Left renal pelvis (tissue), 4 donors: ENCODE measurements at places on chromosomes 11 and 22.

DNA sequence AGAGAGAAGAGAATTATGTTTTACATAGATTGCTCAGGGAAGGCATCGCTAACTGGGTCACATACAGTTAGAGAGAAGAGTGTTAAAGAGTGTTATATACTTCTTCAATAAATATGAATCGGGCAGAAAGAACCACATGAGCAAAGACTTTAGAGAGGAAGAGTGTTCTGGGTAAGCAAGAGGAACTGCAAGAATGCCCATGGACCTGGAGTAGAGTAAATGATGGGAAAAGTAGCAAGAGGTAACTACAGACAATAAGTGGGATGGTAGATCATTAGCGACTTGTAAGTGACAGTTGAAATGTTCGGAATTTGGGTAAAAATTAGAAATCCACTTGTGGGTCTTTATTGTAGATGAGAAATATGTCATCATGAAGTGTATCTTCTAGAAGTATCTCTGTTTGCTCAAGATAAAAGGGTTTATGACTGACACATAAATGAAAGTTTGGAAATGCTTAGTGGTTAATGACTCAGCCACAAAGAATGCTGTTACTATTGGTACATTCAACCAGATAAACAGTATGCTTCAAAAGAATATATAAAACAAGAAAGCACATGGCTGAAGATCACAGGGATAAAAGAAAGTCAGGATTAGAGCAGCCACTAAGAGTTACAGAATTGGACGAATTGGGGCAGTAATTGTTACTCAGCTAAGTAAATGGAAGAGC, 229.3 kb downstream of the CASP12 start:
- DNase-seq: no peak

GRCh38 chr11:945986-946385, 20.3 kb downstream of the AP2A2 start:
- DNase-seq: no peak

- no peak for DNase-seq
Observed at GRCh38 chr11:26599425-26599824, 27.4 kb upstream of the MUC15 start.

DNA sequence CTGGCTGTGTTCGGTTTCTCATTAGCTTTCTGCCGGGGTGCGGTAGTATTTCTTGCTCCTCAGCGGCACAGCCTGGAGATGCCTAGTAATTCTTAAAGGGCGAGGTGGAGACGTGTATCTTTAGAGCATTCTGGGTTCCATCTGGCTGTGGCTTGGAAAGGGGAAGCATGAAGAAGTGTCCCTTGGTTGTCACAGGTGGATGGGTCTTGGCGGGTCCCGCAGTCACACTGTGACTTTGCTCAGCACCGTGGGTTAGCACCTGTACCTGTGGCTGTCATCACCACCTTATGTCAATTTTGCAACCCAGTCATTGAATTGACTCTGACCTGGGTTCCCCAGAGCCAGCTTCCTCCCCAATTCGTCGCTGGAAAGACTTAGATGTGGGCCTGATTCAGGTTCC, 57.6 kb downstream of the MIAT start:
- DNase-seq: no peak

DNA sequence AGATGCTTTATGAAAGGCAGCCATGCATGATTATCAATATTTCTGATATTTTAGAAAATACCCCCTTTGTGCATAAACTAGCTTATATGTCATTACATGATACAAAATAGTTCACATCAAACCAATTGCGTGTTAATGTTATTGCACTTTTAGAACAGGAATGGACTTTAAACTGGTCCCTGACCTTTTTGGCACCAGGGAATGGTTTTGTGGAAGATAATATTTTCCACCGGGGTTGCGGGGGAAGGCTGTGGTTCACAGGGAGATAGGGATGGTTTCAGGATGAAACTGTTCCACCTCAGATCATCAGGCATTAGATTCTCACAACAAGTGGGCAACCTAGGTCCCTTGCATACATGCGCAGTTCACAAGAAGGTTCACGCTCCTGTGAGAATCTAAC, 16.5 kb upstream of the LGR4 start:
- DNase-seq: no peak
